NCI-H1930 (cell line): ENCODE measurements at places on chromosomes 7 and 10.

GRCh38 chr10:94093286-94093905, 99.7 kb downstream of the PLCE1 start:
- DNase-seq = no peak

DNA sequence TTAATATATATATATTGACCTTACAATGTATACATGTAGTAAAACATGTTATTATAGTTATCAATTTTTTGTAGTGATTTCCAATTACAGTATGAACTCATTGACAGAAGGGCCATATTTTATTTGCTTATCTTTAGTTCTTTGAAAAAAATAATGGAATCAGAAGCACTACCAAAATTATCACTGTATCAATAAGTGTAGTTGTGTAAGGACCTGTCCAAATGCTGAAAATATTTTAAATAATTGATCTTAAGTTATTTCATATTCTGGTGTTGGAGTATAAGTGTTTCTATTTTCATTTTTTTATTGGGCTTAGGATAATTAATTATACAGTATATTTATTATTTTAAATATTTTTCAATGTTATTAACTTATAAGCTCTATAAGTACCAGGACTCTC, 8.5 kb upstream of the DGKB start:
- DNase-seq = no peak

DNA sequence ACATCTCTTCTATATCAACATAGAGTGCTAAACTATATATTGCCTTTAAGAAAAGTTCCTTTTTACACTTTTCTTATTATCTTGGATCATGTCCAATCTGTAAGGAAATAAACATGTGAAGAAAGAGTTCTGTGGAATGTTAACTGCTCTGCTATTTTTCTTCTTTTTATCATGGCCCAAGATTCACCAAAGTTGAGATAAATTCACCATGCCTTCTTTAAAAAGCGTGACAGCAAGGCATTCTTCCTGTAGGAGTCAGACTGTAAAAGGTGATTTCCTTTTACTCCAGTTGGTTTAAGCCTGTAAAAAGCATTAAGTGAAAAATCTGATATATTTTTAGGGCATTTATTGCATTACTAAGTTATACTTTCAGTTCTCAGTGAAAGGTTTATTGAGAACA, 165.7 kb upstream of the FZD1 start:
- DNase-seq = no peak

- no peak for DNase-seq
These were observed 186.7 kb upstream of the ADARB2 start for GRCh38 chr10:1923998-1924397.

DNA sequence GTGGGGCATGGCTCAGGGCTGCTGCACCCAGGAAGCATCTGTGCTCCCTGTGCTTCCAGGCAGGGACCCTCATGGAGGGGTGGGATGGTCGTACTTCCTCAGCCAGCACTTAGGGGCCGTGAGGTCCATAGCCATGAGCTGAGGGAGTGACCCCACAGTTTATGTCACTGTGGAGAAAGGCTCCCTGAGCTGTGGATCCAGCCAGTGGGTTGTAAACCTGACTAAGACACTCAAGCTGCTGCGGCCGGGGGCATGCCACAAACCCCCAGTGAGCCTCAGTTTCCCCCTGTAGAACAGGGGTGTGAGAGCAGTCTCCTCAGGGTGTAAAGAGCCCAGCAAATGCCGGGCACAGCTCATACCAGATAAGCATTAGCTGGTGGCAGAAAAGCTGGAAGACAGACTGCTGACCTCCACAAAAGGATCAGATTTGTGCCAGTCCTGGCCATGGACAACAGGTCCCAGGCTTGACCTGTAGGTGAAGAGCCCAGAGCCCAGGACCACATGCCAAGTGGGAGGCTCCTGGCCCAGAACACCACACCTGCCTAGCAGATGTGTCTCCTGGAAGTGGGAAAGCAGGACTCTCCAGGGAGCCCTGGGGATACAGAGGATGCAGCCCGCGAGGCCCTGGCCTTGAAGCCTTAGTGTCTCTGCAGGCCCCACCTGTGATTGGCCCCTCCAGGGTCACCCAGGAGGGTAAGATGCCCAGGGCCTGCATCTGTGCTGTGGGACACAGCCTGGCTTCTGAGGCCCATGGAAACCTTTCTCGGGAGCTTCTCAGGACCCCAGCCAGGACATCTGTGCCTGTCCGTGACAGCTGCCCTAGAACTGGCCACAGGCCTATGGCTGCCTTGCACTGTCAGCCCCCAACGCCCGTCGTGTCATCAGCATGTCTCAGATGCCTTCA, 78.1 kb upstream of the RET start:
- DNase-seq = no peak

GRCh38 chr7:117468174-117468573, 11.7 kb upstream of the CFTR start:
- DNase-seq = no peak

DNA sequence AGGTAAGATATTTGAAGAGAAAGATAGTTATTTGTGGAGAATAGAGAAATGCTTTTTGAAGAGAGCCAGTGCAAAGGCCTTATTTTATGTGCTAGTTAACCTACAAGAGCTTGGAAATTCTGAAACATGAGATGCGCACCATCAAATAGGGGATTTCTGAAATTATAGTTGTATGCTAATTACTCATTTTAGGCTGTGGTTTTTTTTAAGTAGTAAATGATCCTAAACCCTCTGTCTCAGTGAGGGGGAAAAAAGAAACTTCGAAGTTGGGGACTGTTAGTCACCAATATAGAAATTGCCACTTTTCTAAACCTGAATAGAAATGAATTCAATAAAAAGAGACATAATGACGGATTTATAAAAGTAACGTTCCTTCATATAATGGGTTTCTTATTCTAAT, 119.3 kb upstream of the MDFIC start:
- DNase-seq = no peak

DNA sequence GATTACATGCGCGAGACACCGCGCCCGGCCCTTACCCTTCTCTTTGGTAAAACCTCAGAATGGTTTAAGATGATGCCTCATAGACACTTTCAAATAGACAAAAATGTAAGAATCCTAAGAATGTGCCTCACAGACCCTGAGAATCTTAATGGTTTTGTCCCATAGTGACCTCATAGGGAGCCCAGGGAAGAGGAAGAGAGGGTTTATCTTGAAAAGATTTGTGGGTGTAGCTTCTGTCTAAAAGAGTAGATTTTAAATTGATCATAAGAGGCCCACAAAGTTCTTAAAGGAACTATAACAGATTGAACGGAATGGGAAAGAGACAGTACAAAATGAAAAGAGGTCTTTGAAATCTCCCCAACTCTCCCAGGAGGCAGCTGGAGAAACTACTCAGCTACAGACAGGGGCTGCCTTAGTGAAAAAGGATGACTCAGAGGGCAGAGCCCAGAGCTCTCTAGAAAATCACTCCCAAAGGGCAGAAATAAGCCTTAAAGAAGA, 220.6 kb downstream of the ADRA2A start:
- DNase-seq = no peak

DNA sequence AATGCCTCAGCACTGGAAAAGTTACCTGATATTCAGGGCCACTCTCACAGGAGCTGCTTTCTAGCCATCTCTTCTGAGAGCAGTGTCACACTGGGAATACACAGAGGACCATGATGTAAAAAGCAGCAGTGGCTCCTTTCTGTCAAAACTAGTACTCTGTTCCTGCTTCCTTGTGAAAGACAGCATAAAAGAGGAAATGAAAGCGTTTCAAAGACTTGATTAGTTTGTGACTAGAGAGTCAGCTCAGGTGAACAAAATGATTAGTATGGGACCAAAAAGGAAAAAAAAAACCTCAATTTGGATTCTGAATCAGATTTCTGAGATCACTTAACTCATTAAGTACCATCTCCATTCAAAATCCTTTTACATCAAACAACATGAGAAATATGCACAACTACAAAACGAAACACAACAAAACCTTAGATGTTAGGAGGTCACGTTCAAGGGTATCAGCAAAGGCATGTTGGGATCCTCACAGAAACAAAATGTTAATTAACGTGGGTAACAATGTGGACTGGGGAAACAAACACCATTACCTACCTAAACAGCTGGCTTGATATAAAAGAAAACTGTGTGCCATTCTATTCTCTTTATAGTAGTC, 103.7 kb downstream of the MACC1 start:
- DNase-seq = no peak

DNA sequence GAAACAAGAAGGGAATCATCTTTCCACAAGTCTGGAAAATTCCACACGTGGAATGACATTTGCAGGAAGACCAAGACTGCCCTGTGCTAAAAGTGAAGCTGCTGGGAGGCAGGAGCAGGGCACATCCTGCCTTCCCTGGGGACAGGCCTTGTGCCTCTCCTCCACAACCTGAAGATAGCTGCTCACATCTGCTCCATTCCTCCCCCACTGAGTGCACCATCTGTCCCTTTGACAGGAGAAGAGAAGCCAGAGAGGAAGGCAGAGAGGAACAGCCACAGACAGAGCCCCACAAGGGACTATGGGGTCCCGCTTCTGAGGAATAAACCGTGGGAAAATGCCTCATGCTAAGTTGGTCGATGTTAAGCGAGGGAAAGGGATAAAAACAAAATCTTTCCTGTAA, 15.9 kb upstream of the FAM171A1 start:
- DNase-seq = no peak

DNA sequence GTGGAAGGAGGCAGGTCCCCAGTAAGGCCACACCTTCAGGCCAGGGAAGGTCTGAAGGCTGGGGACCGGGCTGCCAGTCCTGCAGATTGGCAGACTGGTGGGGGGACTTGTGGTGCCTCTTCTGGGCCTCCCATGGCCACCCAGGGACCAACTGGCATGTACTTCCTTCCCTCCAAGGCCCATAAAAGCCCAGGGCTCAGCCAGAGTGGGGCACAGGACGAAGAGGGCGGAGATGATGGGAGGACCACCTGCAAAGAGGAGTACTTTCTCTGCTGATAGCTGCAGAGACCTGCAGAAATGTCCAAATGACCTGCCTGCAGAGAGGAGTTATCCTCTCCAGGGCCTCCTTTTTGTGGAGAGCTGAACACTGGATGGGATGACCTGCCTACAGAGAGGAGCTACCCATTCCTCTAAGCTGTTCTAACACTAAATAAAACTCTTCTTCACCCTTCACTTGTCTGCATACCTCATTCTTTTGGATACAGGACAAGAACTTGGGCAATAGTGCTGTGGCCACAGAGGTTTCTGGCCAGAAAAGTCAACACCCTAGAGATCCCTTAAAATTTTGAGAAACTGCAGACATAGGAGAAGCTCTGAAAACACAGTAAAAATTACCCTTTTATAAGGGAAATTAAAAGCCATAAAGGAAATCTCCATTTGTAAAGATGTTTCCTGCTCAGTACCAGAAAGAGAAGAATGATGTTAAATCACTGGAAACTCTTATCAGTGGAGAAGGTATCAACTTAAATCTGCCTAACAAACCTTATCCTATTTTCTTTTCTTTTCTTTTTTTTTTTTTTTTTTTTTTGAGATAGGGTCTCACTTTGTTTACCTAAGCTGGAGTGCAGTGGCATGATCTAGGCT, 20.7 kb upstream of the PRF1 start:
- DNase-seq = no peak

DNA sequence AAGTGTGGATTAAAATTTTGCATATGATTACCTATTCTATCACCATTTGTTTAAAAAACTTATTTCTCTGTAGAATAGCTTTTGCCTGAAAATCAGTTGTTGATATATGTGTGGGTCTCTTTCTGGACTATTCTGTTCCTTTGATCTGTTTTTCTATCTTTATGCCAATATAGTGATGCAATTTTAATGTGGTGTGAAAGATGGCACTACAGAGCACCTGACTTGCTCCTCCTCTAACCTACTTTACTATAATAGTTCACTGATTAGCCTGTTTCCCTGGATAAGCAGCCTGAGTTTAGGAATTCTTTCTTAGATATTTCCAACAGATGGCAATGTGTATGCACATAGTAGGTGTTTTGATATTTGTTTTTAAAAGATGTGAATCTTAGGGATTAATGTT, 294.5 kb downstream of the AUTS2 start:
- no peak for DNase-seq

- DNase-seq = no peak
These were observed 18.2 kb downstream of the HNRNPF start for GRCh38 chr10:43390759-43391158.

DNA sequence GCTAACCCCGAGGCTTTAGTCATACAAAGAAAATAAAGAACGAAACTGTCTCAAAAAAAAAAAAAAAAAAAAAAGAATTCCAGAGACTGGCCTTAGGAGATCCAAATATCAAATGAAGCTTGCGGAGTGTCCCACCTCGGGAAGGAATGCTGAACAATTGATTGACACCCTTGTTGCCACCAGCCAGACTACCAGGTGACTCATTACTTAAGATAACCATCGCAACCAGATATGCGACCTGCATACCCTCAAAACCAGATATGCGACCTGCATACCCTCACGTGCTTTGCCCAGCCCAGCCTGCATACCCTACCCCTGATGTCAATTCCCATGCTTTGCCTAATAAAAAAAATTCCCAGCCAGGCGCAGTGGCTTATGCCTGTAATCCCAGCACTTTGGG, 2.7 kb upstream of the PRKRIP1 start:
- DNase-seq = no peak

DNA sequence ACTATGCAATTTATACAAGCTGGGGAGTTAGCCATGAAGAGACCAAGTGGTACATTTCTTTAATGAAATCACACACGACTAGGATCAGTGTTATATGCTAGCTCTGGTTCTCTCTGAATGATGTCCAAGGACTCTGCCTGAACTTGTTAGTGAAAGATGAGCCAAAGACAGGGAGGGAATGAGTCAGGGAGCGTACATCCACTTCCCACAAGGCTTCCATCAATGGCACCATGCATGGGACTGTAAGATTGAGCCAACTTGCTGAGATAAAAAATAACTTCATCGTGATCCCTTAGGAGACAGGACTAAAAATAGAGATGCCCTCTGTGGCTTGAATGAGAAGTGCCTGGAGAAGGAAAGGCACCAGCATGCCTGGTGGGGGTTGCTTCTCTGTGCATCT, 629.7 kb downstream of the ACTR3B start:
- DNase-seq = no peak

DNA sequence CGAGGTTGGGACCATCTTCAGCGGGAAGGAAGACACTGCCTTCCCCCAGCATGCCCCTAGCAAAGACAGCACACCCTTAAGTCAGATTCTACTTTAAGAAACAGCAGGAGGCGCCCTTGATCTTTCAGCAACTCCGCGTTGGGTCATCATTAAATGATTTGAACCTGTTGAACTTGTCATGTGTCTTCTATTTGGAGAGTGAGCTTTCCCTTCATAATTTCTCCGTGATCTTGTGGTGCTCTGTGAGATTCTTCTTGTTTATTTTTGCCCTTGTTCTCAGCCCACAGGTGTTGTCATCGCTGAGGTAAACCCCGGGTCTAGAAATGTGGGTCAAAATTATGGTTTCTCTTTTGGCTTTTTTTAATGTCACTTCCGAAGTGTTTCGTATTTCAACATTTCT, 49.5 kb upstream of the PITRM1 start:
- no peak for DNase-seq

- DNase-seq = peak; percentile 1
These were observed 82.2 kb downstream of the PARD3 start for GRCh38 chr10:34732926-34733325.

GRCh38 chr7:90211391-90212148, at the start of gene STEAP2:
TSS of gene STEAP2 (plus strand) at chr7:90211740. CDS start at chr7:90225083, 13,343 bp downstream.
- DNase-seq = peak; percentile 87

GRCh38 chr10:123507298-123507697, 158.9 kb upstream of the GPR26 start:
- no peak for DNase-seq
